T-helper 2 cell treated with Interferon-gamma antibody and Interleukin-4, amounts not matched to agents 5 μg/mL and 100 μg/mL, for 36 hours (primary cell): ENCODE measurements at places on chromosomes 12 and 14.
A peak's percentile ranks its signal among the peaks of the same experiment; 100 is the strongest.

DNA sequence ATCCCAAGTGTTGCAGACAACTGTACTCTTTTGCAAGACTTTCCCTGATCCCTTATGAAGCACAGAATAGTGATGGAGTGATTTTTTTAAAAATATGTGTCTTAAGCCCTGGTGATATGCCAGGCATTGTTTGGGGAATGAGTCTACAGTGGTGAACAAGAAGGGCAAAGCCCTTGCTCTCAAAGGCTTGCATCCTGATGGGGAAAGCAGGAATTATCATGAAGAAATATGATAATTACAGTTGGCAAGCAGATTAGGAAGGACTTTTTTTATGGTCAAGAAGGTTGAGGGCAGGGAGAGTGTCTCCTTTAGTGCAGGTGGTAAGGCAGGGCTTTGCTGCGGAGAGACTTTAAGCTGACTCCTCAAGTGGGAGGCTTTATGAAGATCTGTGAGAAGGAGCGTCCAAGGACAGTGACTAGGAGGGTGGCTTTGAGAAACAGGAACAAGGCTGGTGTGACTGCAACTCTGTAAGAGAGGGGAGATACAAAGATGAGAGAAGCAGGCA lies 100.2 kb downstream of the SYNE2 start:
- H3K4me1 ChIP-seq: peaks cover 6% of the 10 kb centered on the region
- DNase-seq: no peak
- H3K27ac ChIP-seq: no peak overlapping the region
- peaks cover 33% of the 10 kb centered on the region for H3K36me3 ChIP-seq
- H3K4me3 ChIP-seq: no peak overlapping the region
- H3K27me3 ChIP-seq: no peaks in the 10 kb centered on the region

DNA sequence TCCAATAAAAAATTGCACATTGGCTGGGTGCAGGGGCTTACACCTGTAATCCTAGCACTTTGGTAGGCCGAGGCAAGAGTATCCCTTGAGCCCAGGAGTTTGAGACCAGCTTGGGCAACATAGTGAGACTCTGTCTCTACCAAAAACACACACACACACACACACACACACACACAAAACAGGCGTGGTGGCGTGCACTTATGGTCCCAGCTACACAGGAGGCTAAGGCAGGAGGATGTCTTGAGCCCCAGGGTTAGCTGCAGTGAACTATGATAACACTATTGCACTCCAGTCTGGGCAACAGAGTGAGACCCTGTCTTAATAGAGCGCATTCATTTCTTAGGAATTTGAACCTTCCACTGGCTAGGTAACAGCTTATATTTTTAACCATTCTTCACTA lies 42.9 kb upstream of the BICD1 start:
- no peak overlapping the region for H3K27ac ChIP-seq
- H3K27me3 ChIP-seq: peaks cover 8% of the 10 kb centered on the region
- DNase-seq: no peak
- peaks cover 12% of the 10 kb centered on the region for H3K4me1 ChIP-seq

DNA sequence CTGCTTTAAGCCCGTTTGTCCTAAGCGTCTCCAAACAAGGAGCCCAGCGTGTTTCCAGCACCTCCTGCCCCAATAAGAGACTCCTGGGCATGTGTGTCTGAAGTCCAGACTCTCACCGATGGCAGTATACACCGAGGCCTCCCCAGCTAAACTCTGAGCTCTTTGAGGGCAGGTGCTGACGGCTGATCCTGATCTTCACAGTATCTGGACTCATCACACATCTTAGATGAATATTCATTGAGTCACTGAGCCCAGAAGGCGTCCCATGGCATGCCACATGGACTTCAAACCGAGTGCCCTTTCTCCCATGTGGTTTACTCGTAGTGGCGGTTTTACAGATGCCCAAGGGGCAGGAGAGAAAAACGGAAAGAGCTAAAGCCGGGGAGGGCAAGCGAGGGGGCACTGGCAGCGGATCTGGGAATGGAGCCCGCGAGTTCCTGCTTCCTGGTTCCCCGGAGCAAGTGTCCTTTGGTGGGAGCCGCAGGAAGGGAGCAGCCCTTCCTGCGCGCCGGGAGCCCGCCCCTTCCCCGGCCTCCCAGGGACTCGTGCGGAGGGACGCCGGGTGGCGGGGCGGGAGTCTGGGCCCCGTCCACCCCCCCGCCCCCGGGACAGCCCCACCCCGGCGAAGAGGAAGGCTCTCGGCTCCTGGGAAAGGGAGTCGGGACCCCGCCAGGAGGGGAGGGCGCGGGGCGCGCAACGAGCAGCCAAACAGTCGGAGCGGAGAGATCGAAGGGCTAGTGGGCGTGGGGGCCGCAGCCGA lies 585 bp upstream of the TEAD4 start:
- peak overlapping the region; percentile 91 for H3K4me3 ChIP-seq
- H3K36me3 ChIP-seq: peaks cover 3% of the 10 kb centered on the region
- H3K4me1 ChIP-seq: peaks cover 14% of the 10 kb centered on the region
- H3K27ac ChIP-seq: peak overlapping the region; percentile 45

DNA sequence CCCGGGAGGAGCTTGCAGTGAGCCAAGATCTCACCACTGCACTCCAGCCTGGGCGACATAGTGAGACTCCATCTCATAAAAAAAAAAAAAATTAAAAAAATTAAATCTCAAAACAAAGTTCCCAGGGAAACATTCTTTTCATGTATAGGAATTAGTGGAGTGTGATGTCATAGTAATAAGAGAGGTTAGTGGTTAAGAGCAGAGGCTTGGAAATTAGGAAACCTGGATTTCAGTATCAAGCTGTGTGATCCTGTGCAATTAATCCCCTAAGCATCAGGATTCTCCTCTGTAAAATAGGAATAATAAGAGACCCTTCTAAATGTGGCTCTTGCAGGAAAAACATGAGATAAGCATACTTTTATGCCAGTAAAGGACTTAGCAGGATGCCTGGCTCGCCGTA lies 3.1 kb upstream of the TXNRD1 start:
- H3K27me3 ChIP-seq: peaks cover 4% of the 10 kb centered on the region
- H3K4me1 ChIP-seq: peaks cover 15% of the 10 kb centered on the region
- H3K36me3 ChIP-seq: no peaks in the 10 kb centered on the region
- H3K27ac ChIP-seq: no peak overlapping the region
- DNase-seq: no peak

GRCh38 chr12:10102322-10102721 lies 3.5 kb upstream of the CLEC1A start:
- no peak overlapping the region for H3K4me3 ChIP-seq
- peaks cover 11% of the 10 kb centered on the region for H3K27me3 ChIP-seq
- DNase-seq: no peak
- H3K36me3 ChIP-seq: no peaks in the 10 kb centered on the region
- no peaks in the 10 kb centered on the region for H3K4me1 ChIP-seq

GRCh38 chr12:57229046-57229633 lies 371 bp upstream of the SHMT2 start:
- peak overlapping the region; percentile 100 for H3K4me3 ChIP-seq
- H3K36me3 ChIP-seq: peaks cover 44% of the 10 kb centered on the region
- peaks cover 55% of the 10 kb centered on the region for H3K4me1 ChIP-seq
- peak overlapping the region; percentile 92 for H3K27ac ChIP-seq
- H3K27me3 ChIP-seq: peaks cover 24% of the 10 kb centered on the region

DNA sequence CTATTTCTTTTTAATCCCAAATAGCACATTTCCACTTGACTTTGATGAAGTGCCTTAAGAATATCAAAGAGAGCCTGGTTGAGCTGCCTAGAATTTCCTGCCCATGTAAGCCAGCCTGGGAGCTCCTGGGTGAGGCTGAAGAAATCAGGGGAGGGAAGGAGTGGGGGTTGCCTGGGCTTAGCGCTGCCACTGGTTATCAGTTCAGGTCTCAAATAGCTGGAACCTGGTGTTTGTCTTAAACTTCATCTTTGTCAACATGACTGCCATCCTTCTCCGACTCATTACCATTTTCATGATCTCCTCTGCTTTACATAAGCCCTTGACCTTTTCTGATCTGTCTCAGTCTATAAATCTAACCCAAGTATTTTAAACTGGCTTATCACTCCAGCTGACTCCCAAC lies 151.5 kb downstream of the TTC8 start:
- H3K36me3 ChIP-seq: no peaks in the 10 kb centered on the region
- H3K27me3 ChIP-seq: peaks cover 17% of the 10 kb centered on the region
- H3K4me1 ChIP-seq: no peaks in the 10 kb centered on the region
- DNase-seq: no peak

DNA sequence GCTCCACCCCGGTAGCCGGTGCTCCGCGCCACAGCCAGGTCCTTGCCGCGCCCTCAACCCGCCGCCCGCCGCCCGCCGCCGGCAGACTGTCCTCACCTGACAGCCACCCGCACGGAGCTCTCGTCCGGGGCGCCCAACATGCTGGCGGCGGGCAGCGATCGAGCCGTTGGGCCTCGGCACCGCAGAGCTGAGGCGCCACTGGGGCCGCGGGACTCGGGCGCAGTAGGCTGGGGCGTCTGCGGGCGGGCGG lies 164 bp downstream of the KIF21A start:
- H3K27me3 ChIP-seq: peaks cover 7% of the 10 kb centered on the region
- DNase-seq: no peak
- no peaks in the 10 kb centered on the region for H3K36me3 ChIP-seq
- H3K27ac ChIP-seq: peak overlapping the region; percentile 42
